Stimulated activated CD8-positive, alpha-beta memory T cell treated with anti-CD3 and anti-CD28 coated beads, Interleukin-4, amount 100 ng/mL, for 4 hours (primary cell): ENCODE measurements at places on chromosomes 2 and 18.

GRCh38 chr2:218997731-218998130 lies 4.5 kb upstream of the CRYBA2 start:
- DNase-seq, result no peak

DNA sequence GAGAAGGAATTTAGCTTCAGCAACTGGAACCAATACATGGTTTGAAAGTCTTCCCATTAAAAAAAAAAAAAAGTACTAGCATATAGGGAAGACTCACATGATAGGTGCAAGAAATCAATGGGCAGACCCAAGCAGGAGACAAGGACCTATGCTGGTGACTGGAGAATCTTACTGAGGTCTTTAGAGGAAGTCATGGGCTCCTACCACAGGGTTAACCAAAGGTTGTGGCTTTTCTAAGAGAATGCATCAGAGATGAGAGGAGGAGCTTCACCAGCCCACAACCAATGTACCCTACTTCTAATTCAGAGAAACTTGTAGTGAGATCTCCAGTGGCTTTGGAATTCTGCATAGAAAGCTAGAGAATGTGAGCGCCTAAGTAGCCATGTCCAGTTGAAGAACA lies 207.4 kb downstream of the NCKAP5 start:
- no peak for DNase-seq

DNA sequence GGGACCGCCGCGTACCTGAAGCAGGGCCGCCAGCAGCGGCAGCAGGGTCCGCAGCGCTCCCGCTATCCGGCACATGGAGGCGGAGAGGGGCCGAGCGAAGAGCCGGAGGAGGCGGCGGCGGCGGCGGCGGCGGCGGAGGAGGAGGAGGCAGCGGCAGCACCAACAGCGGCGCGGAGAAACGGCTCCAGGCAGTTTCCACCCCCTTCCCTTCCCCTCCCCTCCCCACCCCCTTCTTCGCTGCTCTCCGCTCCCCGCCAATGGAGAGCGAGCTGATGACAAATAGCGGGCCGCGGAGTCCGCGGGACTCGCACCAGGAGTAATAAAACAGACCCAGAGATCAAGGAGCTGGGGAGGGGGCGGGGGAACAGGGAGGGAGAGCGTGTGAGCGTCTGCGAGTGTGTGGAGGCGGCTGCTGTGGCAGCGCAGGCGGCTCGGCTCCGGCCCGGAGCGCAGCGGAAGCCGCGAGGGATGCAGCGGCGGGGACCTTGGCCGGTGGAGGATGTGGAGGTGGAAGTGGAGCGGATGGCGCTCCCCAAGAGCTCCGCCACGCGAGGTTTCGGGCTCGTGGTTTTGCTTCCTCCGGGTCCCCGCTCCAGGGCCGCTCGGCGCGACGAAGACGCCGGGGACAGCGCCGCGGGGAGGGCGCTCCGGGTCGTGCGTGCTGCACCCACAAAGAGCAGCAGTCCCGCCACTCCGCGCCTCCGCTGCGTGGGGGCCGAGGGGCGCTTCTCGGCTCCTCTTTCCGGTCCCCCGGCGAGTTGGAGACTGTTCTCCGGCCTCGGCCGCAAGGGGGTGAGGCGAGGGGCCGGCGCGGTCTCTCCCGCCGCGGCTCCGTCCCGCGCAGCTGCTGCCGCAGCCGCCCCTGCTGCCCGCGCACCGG lies at the start of gene CDH2:
Gene CDH2, minus strand, starts transcription at position 183 of the 880 bp plus-strand sequence. Its CDS starts 108 bp downstream, at position 75.
- DNase-seq, result no peak

DNA sequence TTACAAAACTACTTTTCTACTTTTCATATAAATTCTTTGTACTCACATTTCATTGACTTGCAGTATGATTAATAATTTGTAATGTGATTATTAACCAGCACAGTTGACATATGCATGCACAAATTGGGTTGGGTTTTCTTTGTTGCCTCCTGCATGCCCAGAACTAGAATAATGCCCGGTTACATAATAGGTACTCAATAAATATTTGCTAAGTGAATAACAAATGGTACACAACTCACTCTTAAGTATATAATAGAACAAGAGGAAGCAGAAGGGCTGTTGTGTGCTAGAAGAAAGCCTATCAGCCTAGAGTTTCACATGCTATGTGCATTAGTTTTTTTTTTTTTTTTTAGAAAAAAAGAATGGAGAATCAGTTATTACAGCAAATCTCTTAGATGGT lies 9.3 kb downstream of the RDH14 start:
- DNase-seq, result no peak

- DNase-seq, result no peak
These were observed 16.9 kb upstream of the CYBRD1 start for GRCh38 chr2:171505374-171505773.

- DNase-seq, result no peak
These were observed 1.7 kb downstream of the CDK15 start for GRCh38 chr2:201808027-201808426.
